Right lung (tissue), 10 donors: ENCODE measurements at places on chromosomes 7 and 10.

DNA sequence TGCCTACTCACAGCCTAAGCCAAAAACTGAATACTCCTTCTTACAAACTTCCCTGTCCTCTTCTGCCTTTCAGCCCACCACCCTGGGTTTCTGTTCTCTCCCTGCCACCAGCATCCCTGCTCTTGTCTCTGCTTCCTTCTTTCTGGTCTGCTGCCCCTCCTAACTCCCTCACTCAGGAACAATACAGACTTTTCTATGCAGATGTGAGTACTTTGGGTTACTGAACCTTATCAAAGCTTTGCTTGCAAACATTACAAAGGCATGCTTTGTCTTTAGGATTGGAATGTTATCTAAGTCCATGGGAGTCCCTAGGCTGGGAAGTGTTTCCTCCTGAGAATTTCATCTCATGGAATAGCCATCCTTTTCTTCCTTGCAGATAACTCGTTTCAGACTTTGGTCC lies 28.9 kb downstream of the CNNM1 start:
- no peak for DNase-seq

DNA sequence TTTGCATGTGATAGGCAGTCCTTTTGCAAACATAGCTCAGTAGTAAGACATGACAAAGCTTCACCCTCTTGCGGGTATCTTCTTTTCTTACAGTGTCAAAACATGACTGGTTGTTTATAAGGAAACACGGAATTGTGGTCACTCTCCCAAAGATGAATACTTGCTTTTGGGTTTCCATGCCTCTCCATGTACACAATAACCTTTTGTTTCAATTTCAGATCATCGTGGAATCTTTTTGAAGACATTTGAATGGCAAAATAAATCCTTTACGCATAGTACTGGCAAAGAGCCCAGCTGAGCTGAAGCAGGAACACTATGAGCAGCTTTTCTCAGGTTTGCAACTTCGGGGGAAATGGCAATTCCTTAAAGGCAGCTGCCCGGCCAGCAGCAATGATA lies 156.8 kb upstream of the FRMD4A start:
- DNase-seq, result no peak

DNA sequence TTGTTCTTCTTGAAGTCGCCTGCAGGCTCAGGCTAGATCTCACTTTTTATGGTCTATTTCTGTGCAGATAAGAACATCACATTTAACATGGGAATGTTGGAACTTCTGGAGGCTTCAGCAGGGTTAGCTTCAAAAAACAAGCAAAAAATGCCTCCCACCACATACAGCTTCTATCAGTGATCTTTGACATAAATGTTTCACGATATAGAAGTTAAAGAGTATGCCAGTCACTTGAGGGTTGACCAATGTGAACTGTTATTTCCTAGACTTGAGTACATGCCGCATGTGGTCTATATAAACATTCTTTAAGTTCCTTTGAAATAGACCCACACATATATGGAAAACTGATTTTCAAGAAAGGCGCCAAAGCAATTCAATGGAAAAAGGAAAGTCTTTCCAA lies 219.2 kb upstream of the KLF14 start:
- DNase-seq, result no peak

DNA sequence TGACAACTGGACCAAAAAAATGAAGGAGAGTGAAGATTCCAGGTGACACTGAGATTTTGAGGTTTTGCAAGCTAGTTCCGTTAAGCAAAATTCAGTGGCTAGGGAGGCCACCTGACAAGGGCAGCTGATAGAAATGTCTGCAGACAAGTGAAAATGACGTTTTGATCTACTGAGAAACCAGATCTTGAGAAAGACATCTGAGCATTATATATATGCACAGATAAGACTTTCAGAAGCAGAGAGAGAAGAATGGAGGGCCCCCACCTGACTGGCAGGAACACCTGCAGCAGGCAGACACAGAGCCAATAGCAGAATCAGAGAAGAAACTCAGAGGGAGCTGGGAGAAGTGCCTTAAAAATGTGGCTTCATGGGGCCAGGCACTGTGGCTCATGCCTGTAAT lies 76.1 kb upstream of the LRGUK start:
- no peak for DNase-seq

- DNase-seq, result no peak
These were observed 4.8 kb upstream of the AUTS2 start for GRCh38 chr7:69593511-69593910.

DNA sequence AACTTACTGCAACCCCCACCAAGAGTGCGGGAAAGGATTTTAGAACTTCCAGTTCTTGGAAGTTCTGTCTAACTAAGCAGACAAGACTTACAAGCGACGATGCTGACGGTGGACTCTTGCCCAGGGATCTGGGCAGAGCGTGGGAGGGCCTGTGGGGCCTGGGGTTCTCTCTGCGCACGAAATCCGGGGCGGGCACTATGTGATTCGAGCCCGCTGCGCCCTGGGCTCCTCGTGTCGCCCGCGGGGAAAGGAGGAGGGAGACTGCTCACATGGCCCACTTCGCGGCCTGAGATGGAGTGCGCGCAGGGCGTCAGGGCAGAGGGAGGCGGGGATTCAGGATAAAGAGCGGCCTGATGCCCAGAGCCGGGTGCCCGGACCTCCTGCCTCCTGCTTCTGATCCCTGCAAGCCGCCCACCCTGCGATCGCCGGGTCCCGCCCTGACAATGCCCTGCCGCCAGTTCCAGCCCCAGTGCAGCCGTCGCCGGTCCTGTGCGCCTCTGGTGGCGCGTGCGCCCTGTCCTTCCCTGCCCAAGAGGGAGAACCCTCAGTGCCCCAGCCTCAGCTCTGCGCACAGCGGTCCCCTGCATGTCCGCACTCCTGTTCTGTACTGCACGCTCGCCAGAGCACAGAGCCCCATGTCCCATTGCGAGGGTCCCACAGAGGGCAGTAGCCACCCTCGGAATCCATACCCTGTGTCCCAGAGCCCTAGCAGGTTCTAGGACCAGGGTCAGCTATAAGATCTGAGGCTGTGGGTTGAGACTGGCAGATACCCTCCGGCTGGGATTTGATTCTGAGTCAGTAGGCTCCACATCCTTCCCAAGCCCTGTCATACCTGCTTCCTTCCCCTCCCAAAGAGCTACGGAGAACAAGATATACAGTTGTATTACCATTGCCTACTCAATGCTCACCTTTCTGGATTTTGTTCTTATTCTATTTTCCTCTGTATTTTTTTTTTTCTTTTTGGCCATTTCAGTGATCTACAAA lies 99.4 kb upstream of the TMEM106B start:
- peak; percentile 66 for DNase-seq

DNA sequence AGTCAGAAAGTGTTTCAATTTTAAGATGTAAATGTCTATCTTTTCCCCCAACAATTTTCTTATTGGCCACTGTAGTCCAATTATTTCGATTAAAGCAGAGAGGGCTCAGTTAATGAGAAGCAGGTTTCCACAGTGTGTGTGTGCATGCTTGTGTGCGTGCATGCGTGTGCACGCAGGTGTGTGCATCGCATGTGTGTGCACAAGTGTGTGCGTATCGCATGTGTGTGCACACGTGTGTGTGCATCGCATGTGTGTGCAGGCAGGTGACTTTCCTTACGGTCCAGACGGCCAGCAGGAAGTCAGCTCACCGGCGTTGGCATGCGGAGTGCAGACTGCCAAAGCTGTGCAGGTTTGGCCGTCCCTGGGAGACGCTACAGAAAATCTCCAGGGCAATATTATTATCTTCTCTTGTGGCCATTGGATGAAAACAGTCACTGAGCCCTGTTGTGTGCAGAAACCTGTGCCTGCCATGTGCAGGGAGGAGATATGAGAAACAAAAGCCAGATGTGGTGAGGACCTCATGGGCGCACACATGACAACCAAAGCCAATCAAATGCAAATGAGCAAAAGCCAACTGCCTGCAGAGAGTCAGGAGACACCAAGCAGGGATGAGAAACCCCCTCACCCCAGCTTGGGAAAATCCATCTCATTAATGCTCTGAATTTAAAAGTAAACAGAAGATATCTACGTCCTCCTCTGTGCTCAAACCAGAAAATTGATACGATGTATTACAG lies 70.4 kb downstream of the C10orf90 start:
- no peak for DNase-seq

- DNase-seq, result no peak
These were observed 4.0 kb upstream of the MRPS24 start for GRCh38 chr7:43873300-43873699.

- no peak for DNase-seq
These were observed 17.6 kb downstream of the NUP205 start for GRCh38 chr7:135575296-135575695.

DNA sequence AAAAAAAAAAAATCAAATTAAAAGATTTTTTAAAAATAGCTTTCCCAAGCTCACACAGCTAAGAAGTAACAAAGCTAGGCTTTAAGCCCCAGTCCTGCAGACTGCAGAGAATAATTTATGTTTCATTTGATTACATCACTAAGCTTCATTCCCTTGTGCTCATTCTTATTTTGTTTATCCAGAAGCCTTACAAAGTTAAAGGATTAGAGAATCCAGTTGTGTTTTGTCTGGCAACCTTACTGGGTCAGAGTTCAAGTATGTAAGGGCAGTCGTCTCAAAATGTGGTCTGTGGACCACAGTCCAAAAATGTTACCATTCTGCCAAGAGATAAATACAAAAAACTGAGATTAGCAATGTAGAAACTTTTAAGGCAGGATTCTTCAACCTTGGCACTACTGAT lies 32.1 kb upstream of the EZH2 start:
- DNase-seq, result peak; percentile 9

DNA sequence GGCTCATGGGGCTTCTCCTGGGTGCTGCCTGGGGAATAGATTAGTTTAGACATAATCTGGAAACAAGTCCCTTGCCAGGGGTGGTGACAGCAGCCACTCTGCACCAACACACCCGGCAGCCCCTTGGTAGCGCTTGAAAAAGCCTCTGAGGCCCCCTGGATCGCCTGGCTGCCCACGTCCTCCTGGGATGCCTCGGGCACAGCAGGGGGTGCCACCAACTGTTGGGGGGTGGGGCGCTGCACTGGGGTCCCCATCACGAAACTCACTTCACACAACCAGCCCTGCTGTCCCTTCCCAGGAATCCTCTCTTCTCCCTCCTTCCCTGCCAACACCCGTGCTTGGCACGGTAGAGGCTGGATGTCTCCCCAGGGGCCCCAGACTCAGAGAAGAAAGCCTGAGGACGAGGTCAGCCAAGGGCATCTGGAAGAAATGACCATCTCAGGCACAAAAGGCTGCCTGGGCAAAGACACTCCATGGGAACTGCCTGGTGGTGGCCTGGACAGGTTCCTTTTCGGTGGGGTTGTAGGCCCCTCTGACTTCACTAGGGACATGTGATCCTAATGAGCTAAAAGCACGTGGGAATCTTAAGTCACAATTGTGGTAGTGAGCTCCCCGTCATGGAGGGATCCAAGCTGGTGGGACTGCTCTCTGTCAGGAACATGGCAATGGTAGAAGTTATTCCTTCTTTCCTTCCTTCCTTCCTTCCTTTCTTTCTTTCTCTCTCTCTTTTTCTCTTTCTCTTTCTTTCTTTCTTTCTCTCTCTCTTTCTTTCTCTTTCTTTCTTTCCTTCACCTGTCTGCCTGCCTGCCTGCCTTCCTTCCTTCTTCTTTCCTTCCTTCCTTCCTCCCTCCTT lies 11.3 kb downstream of the TMEM270 start:
- no peak for DNase-seq
